Activated naive CD4-positive, alpha-beta T cell treated with anti-CD3 and anti-CD28 coated beads for 36 hours (primary cell): ENCODE measurements at places on chromosomes 5 and 9. TPM values are rescaled to one million over a fixed set of nuclear protein-coding genes. Genes with fewer than 3 reads are reported as not detected.

The KCNIP1 gene
- not detected for total RNA-seq

- no peak for DNase-seq
Observed at GRCh38 chr5:162672061-162672460, 604.5 kb downstream of the GABRG2 start.

DNA sequence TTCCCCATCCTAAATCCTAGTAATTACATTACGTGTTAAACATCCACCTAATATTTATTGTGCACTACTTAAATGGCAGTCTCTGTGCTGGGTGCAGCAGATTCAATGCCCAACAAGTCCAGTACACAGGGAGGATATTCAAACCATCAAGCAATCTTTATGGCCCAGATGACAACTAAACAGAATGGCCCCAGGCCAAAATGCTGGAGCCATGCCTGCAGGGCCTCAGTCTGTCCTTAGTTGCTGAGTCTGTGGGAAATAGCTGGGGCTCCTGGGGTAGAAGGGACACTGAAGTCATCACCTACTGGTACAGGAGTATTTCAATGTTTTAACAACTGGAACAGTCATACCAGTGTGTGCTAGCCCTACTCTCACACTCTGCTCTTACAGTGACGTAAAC is 153.5 kb downstream of the ZNF608 start:
- DNase-seq, result no peak

- no peak for DNase-seq
Observed at GRCh38 chr5:134131165-134131564, 16.7 kb downstream of the TCF7 start.
